ENCODE measurements at places on chromosomes 2 and 18. TPM values are rescaled to one million over a fixed set of nuclear protein-coding genes. Genes with fewer than 3 reads are reported as not detected.

NEB gene
- 0.92 TPM for total RNA-seq

G6PC2 gene
- total RNA-seq = not detected

IL36A gene
- total RNA-seq = not detected

FIGLA gene
- total RNA-seq = not detected

UGT1A8 gene
- total RNA-seq = not detected

- no peak for DNase-seq
Observed at GRCh38 chr18:9898792-9899549, 13.2 kb downstream of the TXNDC2 start.

DNA sequence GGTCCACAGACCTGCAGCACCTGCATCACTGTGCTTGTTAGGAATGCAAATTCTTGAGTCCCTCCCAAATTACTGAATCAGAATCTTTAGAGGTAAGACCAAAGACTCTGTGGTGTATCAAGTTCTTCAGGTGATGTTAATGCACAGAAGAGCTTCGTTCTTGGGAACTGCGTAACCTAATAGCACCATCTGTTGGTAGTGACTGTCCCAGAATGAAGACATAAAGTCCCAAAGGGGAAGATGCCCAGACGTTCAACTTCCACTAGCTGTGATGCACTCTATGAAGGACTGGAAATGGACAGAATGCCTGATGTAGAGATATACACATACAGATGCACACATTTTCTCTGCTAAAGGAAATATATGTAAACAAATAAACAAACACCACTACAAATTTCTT is 576.0 kb downstream of the LRP1B start:
- no peak for DNase-seq

DNA sequence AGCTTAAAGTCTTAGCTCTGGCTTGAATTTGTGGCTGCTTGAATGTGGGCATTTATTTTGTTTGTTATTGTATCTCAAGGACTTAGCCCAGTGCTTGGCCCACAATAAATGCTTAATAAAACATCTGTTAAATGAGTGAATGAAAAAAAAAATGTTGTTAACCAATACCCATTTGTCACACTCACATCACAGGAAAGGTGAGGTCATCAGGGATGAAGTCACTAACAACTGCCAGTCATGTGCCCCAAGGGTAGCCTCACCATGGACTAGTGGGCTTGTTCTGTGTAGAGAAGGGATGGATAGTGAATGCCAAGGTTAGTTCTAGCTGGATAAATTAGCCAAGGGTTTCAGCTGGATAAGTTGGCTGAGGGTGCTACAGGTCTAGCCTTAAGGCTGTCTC is 3.0 kb downstream of the NRBP1 start:
- DNase-seq = no peak

DNA sequence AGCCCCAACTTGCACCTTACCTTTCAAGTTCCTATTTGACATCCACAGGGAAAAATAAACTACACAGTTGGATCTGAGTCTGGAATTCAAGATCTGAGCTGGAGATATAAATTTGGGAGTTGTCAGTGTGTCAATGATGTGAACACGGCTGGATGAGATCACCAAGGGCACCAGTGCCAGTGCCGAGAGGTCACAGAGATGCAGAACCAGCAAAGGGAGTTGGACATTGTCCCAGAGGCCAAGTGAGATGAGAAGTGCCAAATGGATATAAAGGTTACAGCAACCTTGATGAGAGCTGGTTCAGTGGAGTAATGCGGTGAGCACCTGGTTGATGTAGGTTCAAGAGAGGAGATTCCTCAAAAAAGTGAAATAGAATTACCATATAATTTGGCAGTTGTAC is 24.8 kb downstream of the LRRFIP1 start:
- DNase-seq = no peak
